ENCODE measurements at places on chromosomes 4 and X.

- DNase-seq = no peak
Observed at GRCh38 chr4:96630839-96631238, 790.9 kb downstream of the PDHA2 start.

- DNase-seq = peak; percentile 50
Observed at GRCh38 chr4:142416711-142417275, 429.3 kb downstream of the INPP4B start.

DNA sequence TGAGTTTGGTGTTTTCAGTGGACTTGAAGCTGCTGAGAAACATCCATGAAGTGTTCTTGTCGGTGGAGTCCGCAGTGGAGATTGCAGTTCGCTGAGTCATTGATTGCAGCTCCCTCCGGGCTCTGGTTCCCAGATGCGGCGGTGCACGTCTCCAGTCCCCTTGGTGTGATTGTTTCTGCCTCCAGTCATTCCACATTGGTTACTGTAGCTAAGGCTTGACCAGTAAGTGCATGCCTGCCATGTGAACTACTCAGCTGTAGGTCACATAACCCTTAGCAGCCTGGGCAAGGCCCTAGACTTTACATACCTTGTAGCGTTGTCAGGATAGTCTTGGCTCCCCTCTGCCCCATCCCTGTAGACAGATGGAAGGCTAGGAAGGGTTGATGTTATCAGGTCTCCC lies 53.8 kb upstream of the CLCN4 start:
- DNase-seq = peak; percentile 86

GRCh38 chr4:120446051-120446567 lies 379.5 kb upstream of the MAD2L1 start:
- peak; percentile 33 for DNase-seq

DNA sequence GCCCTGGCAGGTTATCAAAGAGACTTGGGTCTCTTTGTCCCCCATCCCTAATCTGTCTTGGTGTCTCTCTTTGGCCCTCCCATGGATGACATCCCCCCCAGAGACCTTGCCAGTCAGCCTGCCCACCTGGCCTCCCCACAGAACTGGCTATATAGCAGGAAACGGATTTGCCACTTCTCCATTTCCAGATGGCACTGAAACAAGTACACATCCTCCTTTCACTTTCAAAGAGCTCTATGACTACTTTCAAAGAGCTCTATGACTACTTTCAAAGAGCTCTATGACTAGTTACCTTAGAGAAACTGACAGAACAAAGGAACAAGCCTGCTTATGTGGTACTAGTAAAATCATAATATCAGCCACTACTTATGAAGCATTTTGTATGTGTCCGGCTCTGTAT lies 175.3 kb downstream of the MAML3 start:
- no peak for DNase-seq

GRCh38 chrX:102765809-102766208 lies 45.3 kb downstream of the GPRASP3 start:
- DNase-seq = peak; percentile 10

- peak; percentile 86 for DNase-seq
Observed at GRCh38 chr4:5752376-5753184, 41.6 kb downstream of the EVC start.

DNA sequence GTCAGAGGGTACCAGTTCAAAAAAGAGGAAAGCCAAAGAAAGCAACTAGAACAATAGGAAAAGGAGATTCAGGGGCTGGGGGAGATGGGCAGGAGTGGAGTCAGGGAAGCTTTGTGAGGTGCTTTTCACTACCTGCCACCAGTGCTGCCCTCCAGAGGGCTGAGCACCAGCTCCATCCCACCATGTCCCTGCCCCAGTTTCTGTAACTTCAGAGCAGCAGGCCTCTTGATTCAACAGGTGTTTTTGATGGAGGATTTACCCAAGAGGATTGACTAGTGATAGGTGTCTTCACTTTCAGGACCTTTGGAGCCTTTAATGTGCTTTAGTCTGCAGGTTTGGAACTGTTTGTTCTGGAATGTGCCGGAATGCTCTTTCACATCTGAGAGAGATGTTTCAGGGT lies 12.1 kb downstream of the KIT start:
- DNase-seq = no peak

DNA sequence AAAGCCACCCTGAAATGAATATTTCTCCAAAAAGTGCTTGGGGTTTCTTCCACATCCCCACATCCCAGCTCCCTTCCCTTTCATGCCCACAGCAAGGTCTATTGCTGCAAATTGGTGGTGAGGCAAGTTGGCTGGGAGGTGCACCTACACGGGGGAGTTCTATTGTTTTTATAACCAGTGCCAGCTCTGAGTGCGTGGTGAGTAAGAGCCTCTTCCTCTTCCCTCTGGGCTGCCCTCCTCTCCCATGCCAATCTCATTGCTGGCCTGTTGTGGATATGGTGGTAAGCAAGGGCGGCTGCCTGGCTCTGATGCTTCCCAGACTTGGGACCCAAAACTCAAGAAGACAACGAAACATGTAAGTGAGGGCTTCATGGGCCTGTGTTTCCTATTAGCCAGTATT lies 204.3 kb downstream of the SHROOM3 start:
- no peak for DNase-seq

DNA sequence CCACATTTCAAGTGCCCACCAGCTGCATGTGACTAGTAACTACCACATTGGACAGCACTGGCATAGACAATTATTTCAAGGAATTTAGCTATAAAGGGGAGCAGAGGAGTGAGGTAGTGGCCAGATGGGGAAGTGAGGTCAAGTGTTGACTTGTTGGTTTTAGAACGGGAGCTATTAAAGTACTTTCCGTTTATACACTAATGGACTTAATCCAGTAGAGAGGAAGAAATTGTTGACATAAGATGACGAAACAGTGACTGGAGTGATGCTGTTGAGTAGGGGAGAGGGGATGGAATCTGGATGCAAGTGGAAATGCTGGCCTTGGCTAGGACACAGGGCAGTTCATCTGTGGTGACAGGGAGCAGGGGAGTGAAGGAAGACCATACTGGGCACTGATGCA lies 154.4 kb downstream of the AMMECR1 start:
- DNase-seq = peak; percentile 58

- no peak for DNase-seq
Observed at GRCh38 chr4:5908876-5909427, 16.1 kb upstream of the CRMP1 start.

DNA sequence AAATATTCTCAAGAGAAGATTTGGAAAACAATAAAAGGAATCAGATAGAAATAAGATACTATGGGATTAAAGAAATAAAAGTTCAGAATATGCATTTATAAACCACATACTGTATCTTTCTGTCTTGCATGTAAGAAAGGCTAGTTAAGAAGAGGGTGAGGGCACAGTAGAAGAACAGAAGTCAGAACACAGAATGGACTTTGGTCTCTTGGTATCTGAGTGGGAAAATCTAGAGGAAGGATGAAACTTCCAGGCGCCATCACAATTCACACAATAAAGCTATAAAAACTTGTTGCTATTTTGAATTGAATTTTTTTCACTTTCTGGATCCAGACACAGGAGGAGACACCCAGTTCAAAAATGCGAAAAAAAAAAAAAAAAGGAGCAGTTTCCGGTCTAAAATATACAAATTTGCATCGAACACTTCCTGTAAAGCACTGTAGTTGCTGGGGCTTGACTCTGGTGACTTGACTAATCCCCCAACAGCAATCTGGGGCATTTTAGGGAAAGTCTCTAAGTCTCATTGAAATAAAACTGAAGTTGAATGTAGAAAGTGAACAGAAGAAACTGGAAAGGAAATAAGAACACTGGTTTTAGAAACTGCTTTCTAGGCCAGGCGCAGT lies 8.1 kb upstream of the NAAA start:
- DNase-seq = no peak

- DNase-seq = no peak
Observed at GRCh38 chr4:105272002-105272401, 125.3 kb downstream of the TET2 start.

- peak; percentile 5 for DNase-seq
Observed at GRCh38 chr4:24003926-24004325, 114.1 kb upstream of the PPARGC1A start.

DNA sequence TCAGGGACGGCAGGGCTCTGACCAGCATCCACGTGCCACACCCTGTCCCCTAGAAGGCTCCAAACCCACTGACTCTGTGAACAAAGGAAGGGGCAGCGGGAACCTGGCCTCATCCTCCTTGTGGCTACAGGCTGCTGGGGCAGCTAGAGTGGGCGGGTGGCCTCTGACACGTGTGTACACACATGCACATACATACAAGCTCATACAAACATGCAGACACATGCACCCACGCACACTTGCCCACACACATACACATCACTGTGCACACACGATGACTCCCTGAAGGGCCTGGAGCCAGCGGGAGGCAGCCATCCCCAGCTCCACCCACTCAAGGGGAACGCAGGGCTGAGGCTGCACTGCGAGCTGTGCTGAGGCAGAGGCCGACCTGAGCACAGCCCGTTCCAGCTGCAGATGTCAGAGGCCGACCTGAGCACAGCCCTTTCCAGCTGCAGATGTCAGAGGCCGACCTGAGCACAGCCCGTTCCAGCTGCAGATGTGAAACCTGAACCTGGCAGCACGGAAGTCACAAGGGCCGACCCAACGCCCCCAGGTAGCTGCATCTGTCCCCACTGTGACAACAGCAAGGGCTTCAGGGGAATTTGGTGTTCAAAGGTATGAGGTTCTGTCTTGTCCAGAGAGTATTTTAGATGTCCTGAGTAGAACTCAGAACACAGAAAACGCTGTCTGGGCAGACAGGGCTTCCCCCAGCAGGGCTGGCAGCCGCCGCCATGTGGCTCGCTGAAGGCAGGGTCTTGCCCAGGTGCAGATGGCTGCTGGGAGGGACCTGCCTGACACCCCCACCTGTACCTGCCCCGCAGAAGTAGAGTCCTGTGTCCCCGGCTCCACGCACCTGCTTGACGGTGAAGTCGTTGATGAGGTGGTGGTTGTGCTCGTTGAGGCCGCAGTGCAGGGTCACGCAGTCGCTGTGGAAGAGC lies 33.5 kb downstream of the CTBP1 start:
- DNase-seq = no peak

DNA sequence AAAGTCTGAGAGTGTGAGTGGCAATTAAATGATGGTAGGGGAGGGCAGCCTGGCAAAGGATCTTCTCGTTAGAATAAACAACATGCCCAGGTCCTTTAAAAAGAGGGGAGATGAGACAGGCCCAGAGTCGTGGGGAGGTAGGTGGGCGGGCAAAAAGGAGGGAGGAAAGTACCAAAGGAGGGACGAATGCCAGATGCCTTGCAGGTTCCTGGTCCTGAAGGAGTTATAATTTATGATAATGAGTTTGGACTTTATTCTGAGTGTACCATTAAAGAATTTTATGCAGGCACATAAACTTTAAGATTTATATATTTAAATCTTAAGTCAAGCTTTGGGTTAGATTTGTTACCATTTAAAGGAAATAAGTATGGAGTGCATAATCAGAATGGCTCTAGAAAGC lies 62.3 kb upstream of the SMARCA5 start:
- no peak for DNase-seq

GRCh38 chr4:71050809-71051208 lies 57.4 kb downstream of the DCK start:
- no peak for DNase-seq

GRCh38 chr4:108425988-108426387 lies 194.4 kb upstream of the RPL34 start:
- peak; percentile 55 for DNase-seq

DNA sequence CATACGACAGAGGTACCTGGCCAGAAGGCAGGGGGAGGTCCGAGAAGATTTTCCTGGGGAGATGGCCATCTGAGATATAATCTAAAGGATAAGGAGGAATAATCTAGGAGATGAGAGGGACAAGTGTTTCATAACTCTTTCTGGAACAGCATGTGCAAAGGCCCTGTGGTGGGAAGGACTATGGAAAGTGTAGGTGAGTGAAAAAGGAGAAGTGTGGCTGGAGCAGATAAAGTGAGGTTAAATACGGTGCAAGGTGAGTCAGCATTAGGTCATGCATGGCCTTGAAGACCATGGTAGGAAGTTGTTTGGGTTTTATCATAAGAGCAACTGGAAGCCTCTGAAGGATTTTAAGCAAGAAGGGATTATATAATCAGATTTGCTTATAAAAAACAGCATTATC lies 34.6 kb upstream of the MTM1 start:
- no peak for DNase-seq

DNA sequence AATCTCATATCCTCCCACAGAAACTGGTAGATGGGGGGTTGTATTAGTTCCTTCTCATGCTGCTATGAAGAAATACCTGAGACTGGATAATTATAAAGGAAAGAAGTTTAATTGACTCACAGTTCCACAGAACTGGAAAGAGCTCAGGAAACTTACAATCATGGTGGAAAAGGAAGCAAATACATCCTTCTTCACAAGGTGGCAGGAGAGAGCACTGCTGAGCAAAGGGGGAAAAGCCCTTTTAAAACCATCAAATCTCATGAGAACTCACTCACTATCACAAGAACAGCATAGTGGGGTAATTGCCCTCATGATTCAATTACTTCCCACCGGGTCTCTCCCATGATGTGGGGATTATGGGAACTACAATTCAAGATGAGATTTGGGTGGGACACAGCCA lies 250.5 kb upstream of the GPRIN3 start:
- DNase-seq = peak; percentile 19

DNA sequence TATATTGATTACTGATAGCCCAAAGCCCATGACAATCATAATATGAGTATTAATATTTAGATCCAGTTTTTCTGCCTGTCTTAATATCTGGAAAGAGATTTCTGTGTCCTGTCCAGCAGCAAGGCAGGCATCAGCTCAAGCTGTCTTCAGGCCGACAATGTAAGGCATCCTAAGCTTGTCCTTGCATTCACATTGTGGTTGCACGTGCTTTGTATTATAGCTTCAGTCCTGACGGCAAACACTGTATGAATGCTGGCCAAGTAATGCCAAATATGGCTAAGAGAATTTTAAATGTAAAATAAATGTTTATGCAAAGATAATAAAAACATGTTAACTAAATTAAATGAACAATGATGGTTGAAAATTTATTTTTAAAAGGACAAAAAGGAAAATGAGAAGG lies 255.7 kb upstream of the RPS6KA3 start:
- no peak for DNase-seq

GRCh38 chr4:1403591-1404572 lies 2.4 kb downstream of the NKX1-1 start:
- DNase-seq = no peak

DNA sequence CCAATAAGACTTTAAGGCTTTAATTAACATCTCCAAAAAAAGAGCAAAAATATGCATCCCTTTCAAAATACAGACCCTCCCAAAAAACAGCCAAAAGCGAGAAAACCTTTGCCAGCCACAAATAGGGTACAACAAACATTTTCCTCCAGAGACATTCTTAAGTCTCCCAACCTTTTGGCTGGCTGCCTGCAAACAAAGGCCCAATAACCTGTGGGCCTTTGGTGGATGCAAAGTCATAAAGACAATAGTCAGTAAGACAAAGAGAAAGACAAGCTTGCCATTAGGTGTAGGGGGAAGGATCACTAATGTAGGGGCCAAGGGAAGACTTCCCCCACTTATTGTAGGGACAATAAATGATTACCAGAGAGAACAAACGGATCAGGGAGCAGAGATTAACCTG lies 215.5 kb upstream of the ZFP42 start:
- no peak for DNase-seq
